SK-MEL-5 (cell line): ENCODE measurements at places on chromosomes 4 and X. TPM values are rescaled to one million over a fixed set of nuclear protein-coding genes. Genes with fewer than 3 reads are reported as not detected.
A peak's percentile ranks its signal among the peaks of the same experiment; 100 is the strongest.

GRCh38 chr4:88297725-88298454, 13.5 kb upstream of the PPM1K start:
- DNase-seq: no peak

GRCh38 chr4:114093221-114093715, 113.8 kb upstream of the ARSJ start:
- peak; percentile 93 for DNase-seq

GRCh38 chrX:132676561-132677186, 187.8 kb upstream of the MBNL3 start:
- DNase-seq: peak; percentile 23

DNA sequence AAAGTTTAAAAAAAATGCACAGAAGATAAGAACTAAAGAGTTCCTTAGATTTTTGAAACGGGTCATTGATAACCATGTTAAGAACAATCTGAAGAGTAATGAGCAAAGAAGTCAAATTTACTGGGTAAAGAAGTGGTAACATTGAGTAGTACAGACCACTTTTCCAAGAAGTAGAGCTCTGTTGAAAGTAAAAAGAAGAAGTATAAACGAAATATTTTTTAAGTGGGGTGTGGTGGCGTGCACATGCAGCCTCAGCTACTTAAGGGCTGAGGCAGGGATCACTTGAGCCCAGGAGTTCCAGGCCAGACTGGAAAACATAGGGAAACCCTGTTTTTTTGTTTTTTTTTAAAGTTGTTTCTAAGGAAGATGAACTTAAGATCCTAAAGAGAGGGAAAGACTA, 68.5 kb downstream of the UBA6 start:
- no peak for DNase-seq

The SUPT20HL2 gene
- total RNA-seq: not detected in 2 replicates

GRCh38 chr4:152956650-152957436, 20.7 kb downstream of the FHDC1 start:
- no peak for DNase-seq

GRCh38 chr4:174538123-174538875, 16.0 kb upstream of the HPGD start:
- no peak for DNase-seq

- DNase-seq: no peak
These were observed 45.3 kb upstream of the SHOX start for GRCh38 chrX:585115-585808.

DNA sequence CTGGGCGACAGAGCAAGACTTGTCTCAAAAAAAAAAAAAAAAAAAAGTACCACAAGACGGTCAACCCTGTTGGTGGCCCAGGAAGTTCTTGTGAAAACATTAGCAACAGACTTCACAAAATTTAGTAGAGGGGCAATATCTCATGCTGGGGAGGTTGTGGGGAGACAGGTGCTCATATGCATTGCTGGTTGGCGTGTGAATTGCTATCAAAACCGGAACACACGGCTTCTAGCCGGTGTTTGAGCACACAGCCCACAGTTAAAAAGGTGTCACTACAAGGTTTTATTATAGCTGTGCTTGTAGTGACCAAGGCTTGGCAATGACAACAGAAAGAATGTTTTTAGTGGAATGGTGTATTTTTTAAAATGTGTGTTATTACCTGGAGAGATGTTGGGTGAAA, 41.8 kb downstream of the SMS start:
- DNase-seq: no peak

The RASGEF1B gene
- total RNA-seq: 0.16 TPM in 1 of 2 replicates, not detected in the other

GRCh38 chr4:21811565-21811964, 137.0 kb downstream of the KCNIP4 start:
- DNase-seq: peak; percentile 33

The PASD1 gene
- total RNA-seq: 2.9 and 3.3 TPM in 2 replicates

The CT45A3 gene
- total RNA-seq: 54.6 and 61.6 TPM in 2 replicates

The SUPT20HL1 gene
- not detected in 2 replicates for total RNA-seq

The BMPR1B gene
- 9.5 and 10.1 TPM in 2 replicates for total RNA-seq

DNA sequence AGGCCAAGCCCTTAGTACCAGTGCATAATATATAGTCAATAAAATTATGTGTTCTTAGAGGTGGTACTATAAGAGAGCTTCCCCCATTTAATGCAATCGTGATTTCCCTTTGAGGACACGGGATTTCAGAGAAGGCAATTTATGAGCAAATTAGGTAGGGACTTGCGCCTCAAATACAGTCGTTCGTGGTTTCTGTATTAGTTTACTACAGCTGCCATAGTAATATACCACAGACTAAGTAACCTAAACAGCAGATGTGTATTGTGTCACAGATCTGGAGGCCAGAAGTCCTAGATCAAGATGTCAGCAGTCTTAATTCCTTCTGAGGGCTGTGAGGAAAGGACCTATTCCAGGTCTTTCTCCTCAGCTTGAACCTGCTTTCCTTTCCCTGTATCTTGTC, 1.5 kb upstream of the PUDP start:
- no peak for DNase-seq

GRCh38 chr4:131566026-131566425, 1583.1 kb upstream of the PCDH10 start:
- no peak for DNase-seq

DNA sequence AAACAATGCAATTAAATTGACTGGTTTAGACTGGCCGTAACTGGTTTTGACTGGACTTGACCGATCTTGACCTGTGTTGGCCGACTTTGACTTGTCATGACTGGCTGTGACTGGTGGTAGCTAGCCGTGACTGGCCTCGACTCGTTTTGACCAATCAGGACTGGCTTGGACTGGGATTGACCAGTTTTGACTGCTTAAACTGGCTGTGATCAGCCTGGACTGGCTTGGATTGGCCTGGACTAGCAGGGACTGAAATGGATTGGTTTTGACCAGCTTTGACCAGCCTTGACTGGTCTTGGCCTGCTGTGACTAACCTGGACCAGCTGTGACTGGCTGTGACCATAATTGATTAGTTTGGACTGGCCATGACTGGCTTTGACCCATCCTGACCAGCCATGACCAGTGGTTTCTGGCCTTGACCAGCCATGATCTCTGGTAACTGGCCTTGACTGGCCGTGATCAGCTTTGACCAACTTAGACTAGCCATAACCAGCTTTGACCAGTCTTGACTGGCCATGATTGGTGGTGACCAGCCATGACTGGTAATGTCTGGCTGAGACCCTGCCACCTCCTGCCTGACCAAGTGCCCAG, 13.1 kb downstream of the SUV39H1 start:
- no peak for DNase-seq

- no peak for DNase-seq
These were observed 830 bp downstream of the HOPX start for GRCh38 chr4:56680266-56680665.

DNA sequence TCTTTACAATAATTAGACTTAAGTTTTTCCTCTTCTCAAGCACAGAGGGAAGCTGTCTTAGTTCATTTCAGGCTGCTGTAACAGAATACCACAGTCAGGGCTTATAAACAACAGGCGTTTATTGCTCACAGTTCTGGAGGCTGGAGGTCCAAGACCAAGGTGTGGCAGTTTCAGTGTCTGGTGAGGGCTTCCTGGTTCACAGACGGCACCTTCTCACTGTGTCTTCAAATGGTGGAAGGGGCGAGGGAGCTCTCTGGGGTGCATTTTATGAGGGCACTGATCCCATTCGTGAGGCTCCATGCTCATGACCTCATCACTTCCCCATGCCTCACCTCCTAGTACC, 115.7 kb upstream of the MXRA5 start:
- no peak for DNase-seq

- DNase-seq: no peak
These were observed 613.5 kb downstream of the IQCM start for GRCh38 chr4:149202117-149202516.

GRCh38 chr4:105050896-105051295, 95.8 kb upstream of the TET2 start:
- no peak for DNase-seq
